ENCODE measurements at places on chromosomes 12 and 14.
A peak's percentile ranks its signal among the peaks of the same experiment; 100 is the strongest.

DNA sequence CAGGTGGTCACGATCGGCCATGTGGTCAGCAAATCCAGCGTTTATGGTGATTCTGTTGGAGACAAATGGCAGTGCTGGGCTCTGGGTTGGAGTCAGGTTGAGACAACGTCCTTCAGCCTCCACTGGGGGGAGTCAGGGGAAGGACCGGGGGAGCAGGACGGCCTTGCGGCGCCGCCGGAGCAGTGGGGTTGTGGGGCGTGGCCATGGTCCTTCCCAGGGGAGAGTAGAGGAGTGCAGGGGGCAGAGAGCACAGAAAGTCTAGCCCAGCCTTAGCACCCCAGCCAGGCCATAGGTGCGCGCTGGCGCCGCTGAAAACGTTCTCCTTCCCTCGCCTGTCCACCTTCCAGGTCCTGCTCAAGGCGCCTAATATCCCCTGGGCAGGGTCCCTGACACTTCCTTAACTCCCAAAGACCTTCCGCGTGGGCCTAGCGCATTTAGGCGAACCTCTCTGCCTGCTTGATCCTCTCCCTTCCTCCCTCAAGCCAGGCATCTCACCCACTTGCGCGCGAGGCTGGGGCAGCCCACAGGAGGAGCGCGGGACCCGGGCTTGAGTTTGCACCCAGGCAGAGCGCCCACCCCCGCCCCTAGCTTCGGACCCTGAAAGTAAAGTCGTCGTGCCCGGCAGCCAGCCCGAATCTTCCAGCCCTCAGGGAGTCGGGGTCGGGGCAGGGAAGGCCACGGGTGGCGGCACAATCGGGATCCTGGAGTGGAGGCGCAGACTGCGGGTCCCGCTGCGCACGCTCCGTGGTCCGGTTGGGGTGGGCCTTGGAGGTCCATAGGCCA lies 3.1 kb upstream of the KIF26A start:
- no peak for DNase-seq

DNA sequence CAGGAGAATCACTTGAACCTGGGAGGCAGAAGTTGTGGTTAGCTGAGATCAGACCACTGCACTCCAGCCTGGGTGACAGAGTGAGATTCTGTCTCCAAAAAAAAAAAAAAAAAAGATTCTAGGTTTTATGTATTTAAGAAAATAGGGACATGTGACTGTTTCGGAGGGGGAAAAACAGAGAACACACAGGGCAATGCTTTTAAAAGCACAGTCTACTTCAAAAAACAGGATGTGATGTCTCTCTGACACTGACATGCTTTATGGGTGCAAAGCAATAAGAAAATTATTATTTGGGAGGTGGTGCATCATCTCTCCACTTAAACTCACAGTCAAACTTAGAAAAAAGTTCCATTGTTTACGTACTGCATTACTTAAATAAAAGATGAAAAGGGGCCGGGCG lies 28.7 kb downstream of the CLIP1 start:
- DNase-seq = no peak

DNA sequence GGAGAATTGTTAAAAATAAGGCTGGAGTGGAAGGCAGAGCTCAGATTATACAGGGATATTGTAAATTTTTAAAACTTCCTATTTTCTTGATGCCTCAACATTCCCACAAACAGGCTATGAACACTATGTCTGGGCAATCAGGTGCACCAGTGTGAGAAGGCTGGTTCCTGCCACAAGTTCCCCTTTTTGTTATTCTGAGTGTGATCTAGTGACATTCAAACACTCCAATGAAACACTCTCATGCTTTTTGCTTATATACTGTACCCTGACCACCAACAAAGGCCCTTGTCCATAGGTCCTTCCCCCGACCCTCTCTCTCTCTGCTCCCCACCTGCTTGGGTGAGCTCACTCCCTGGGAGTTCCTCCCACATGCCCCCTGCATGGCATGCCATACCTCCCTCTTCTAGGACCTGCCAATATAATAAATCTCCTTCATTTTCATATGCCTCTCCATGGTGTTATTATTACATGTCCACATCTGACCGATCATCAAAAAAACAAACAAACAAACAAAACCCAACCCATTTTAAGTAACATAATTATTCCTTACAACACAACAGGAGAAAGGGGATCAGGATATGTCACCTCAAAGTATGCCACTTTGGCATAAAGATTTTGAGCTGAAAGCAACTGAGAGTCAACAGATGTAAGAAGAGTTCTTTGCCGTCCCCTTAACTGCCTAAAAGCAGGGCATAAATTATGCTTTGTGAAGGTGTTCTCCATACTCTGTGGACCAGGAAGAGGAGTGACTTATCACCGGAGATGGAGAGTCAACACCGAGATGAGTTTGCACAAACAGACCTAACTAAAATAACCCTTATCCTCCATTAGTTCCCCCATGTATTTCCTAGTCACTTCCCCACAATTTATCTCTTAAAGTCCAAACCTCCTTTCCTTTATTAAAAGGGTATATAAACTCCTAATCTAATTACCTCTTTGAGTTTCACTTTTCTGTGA lies 42.5 kb upstream of the CATSPERB start:
- no peak for DNase-seq

DNA sequence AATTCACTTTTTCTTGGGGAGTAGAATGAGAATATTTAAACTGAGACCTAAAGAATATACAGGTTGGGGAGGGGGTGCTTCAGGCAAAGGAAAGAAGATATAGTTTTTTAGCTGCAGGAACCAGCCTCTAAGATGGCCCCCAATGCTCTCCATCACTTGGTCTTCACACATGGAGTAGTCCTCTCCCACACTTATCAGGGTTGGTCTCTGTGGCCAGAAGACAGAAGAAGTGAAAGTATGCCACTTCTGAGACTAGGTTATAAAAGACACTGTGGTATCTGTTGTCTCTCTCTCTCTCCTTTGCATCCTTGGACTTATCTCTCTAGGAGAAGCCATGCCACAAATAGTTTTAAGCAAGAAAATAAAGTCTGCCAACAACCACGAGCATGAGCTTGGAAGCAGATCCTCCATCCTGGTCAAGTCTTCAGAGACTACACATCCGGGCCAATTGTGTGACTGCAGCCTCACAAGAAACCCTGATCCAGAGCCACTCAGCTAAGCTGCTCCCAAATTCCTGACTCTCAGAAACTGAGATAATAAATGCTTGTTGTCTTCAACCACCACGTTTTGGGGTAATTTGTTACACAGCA lies 18.0 kb downstream of the PUS7L start:
- no peak for DNase-seq

GRCh38 chr14:87934185-87934584 lies 58.8 kb downstream of the GALC start:
- DNase-seq = no peak

DNA sequence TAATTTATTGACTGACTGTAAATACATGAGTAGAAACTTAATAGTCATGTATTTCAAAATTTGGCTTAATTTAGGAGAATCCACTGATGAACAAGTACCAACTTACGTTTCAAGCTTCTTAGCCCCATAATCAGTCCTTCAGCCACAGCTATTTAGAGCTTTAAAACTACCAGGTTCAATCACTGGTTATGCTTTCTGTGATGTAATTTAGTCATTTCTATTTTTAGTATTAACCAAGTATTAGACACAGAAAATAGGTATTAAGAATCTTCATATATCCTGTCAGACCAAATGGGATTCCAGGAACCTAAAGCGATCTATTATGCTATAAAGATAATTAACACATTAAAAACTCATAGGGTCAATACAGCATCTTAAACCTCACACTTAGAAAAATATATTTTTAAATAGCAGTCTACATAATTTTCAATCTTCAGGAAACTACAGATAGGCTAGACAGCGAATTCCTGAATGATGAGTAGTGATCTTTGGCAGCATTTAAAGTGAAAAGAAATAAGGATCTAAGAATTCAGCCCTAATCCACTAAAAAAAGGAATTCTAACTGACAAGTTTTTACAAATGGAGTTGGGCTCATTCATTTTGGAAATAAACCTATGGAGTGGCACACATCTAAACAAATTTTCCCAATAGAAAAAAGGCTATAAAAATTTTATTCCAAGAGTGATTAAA lies 51.5 kb downstream of the ZC3H14 start:
- peak; percentile 40 for DNase-seq

- DNase-seq = no peak
These were observed 782.5 kb downstream of the TMEM121 start for GRCh38 chr14:106308839-106309389.

DNA sequence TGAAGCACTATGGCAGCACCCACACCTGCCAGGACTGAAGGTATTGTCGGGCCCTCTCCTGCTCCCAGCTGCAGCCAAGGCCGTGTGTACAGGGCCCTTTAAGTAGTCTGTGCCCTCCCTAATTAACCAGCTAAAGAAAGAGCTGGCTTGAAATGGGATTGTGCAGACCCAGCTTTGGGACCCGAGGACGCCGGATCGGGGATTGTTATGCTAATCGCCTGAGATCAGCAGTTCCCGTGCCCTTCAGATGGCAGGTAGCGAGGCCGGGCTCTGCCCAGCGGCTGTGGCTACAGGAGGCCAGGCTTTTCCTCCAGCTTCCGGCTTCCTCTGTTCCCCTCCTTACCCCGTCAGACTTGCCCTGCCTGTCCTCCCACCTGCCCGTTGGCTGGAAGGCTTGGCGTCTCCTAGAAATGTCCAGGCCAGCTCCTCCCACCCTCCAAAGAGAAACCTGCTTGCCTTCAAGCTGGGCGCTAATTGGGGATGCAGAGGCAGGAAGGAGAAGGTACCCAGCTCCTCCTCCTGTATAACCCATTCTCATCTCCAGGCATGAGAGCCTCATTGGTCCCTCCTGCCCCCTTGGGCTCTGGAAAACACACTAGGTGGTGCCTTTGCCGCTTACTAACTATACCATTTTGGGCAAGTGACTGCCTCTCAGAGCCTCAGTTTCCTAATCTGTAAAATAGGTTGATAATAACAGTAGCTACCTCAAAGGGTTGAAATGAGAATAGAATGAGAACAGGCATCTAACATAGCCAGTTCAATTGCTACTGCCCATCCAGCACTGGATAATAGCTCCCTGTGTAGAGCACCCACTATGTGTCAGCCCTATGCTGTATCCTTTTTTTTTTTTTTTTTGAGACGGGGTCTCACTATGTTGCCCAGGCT lies 25.8 kb upstream of the MSI1 start:
- no peak for DNase-seq

DNA sequence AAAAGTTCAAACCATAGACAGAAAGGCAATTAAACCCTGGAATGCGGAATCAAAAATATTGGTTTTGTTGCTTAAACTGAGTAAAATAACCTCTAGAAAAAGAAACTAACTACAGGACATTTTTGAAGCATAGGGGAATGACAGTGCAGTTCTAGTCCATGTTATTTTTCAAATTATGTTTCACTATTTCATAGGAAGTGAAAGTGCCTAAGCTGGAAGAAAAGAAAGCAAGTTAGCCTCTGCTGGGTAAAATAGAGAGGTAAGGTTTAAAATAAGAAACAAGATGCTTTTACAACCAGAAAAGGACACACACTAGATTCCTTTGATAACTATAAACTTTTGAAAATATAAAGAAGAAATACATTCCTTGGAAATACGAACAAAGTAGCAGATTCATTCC lies 1.1 kb downstream of the CLECL1 start:
- no peak for DNase-seq

- DNase-seq = no peak
These were observed 30.8 kb downstream of the TMTC3 start for GRCh38 chr12:88172844-88173407.

DNA sequence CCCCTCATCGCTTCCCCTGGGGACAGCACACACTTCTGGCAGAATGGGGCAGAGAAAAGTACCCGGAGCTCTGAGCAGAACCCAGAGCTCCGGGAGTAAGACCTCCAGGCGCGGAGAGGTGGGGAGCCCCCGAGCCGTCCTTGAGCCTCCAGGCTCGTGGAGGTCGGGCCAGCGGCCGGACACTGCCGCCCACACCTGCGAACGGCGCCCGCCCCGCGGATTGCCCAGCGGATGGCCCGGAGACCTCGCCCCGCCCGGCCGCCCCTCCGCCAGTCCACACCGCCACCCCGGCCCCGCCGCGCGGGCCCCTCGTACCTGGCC lies 344 bp downstream of the SPTLC2 start:
- no peak for DNase-seq

DNA sequence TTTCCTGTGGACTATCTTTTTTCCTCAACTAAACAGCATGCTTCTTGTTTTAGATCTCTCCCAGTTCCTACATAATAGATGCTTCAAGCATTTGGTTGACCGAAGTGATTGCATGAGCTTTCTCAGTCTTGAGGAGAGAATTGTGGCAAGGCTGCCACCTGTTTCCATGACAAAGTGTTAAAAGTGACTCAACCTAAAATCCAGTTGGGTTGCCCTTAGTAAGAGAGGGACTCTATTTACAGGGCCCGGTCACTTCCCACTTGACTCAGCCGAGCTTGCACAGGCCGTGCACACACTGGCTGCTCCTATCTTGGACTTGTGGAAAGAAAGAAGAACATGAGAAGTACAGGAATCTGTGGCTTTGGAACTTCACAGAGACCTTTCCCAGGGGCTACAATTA lies 2.1 kb upstream of the B4GALNT3 start:
- no peak for DNase-seq

DNA sequence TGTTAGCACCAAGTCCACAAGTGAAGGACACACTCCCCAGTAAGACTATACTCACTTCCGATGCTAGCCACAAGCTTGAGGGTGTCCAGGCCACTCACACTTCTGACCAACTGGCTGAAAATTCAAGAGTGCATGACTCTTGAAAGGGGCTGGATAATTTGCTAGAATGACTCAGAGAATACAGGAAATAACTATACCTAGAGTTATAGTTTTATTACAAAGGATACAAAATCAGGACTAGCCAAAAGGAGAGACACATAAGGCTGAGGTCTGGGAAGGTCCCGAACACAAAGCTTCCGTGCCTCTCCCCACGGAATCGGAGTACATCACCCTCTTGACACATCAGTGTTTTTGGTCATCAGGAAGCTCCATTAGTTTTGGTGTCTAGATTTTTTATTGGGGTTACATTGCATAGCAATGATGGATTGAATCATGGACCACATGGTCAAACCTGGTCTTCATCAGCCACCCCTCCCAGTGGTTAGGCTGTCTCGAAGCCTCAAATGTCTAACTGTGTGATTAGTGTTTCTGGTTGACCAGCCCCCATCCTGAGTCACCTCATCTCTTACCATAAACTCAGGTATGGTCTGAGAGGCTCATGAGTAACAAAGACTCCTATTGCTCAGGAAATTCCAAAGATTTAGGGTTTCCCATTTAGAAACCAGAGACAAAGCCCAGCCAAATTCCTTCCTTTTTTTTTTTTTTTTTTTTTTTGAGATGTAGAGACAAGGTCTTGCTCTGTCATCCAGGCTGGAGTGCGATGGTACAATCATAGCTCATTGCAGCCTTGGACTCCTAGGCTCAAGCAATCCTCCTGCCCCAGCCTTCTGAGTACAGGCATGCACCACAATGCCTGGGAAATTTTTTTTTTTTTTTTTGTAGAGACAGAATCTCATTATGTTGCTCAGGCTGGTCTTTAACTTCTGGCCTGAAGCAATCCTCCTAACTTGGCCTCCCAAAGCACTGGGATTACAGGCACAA lies 472.0 kb upstream of the TBX3 start:
- peak; percentile 92 for DNase-seq

DNA sequence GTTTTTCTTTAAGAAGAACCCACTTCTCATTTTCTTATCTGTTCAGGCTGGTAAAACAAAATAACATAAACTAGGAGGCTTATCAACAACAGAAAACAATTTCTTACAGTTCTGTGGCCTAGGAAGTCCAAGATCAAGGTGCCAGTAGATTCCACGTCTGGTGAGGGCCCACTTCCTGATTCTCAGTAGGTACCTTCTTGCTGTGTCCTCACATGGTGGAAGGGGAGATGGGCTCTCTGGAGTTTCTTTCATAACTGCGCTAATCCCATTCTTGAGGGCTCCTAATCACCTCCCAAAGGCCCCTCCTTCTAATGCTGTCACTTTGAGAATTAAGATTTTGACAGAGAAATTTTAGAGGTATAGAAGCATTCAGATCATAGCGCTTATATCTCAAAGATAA lies 33.4 kb downstream of the TXNRD1 start:
- DNase-seq = no peak

GRCh38 chr12:98073610-98074009 lies 441.8 kb upstream of the TMPO start:
- no peak for DNase-seq
